Fibroblast of skin of scalp (primary cell): ENCODE measurements at places on chromosomes 7 and 10.

- DNase-seq = no peak
These were observed 78.1 kb downstream of the TRRAP start for GRCh38 chr7:98956469-98956868.

GRCh38 chr7:43076606-43077005, 35.8 kb upstream of the HECW1 start:
- no peak for DNase-seq

DNA sequence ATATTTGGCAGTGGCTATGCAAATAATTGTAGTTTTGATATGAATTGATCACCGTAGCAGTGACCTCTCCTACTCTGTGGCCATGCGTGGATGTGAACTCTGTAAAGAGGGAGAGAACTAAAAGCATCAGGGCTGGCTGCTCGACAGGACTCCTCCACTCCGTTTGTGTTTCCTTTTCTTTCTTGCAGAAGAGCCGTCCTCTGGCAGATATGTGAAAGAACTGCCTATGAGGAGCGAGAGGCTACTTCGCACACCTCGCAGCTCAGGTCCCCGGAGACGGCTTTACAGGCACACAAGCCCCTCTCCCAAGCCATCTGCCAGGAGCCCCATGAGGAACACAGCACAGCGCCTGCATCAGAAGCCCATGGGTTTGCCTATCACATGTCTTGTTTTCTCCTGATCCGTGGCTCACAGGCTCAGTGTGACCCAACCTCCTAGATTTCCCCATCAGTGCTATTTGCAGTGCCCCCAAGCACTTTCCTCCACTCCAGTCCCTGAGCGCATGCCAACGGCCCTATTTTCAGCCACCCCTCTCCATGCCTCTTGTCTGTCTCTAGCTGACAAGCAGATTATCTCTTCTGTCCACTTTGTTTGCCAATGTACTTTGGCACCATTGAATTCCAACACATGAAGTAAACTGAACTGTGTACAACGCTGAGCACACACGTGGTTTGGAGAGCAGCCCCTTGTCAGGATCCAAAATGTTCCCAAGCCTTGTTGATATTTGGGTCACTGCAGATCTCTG, 164.3 kb upstream of the AKR1E2 start:
- DNase-seq = no peak

DNA sequence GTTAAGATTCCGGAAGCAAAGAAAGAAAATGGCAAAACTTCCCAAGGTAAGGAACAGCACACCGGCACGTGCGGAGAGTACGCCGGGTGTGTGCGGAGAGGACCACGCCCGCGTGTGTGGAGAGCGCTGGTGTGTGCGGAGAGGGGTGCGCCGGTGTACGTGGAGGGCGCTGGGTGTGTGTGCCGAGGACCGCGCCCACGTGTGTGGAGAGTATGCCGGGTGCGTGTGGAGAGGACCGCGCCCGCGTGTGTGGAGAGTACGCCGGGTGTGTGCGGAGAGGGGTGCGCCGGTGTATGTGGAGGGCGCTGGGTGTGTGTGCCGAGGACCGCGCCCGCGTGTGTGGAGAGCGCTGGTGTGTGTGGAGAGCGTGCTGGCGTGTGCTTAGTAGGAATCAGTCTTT, 48.6 kb upstream of the DPYSL4 start:
- no peak for DNase-seq

DNA sequence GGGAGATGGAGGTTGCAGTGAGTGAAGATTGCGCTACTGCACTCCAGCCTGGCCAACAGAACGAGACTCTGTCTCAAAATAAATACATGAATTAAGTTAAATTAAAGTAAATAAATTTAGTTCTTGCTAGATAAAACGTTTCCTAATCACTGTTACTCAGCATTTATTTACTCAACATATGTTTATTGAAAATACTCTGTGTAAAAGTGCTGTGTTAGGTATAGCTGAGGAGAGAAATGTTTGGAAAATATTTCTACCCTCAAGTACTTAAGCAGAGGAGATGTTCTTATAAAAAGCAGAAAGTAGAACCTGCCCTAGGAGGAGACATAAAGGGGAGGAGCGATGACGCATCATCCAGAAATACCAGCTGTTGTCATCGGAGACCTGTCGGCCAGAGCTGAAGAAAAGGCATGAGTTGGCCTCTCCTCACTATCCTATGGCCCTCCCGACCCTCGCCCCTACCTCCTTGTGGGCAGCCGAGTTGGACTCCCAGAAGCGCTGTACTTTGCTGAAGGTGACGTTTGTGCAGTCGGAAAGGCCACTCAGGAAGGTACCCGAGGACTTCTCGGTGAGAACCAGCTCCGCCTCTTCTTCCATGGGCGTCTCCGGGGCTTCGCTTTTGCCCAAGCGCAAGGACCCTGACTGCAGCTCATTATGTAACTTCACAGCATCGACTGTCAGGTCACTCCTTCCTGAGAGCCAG, 1.1 kb downstream of the RRP12 start:
- DNase-seq = peak; percentile 44

GRCh38 chr7:135372222-135372621, 137.7 kb downstream of the CNOT4 start:
- no peak for DNase-seq

GRCh38 chr10:3516234-3516922, 268.6 kb downstream of the KLF6 start:
- DNase-seq = peak; percentile 70

DNA sequence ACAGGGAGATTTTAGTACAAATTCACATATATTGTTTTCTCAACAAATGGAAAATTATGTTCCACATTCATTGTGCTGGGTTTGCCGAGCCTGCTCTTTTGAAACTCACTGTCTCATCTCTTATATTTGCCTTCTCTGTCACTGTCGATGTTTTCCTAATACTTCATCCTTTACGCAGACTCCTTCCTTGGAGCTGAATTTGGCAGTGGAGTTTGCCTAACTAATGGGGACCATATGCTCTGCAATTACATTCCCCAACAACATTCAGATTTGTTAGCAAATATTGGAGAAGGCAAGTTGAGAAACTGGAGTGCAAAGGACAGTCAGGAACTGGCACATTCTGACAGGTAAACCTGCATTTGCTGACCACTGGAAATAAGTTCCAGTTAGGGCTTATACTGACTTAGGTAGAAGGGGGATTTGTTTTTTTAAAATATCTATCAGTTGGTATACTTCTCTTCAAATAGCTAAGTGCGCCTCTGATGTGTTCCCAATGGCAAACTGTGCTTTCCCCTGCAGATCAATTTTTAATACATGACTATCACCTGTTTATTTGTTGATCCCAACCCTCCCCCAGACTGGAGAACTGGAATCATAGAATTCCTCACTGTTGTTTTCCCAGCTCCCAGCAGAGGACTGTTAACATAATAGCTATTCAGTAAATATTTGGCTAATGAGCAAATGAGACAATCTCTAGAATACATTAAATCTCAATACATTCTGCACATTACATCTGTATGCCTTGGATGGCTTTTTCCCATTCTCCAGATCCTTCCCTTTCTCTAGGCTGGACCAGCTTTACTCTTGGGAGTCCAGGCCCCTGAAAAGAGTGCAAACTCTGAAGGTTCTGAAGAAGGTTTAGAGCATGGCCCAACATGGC, 769.3 kb downstream of the KCNMA1 start:
- peak; percentile 65 for DNase-seq
